ENCODE measurements at places on chromosomes 5 and 9.

DNA sequence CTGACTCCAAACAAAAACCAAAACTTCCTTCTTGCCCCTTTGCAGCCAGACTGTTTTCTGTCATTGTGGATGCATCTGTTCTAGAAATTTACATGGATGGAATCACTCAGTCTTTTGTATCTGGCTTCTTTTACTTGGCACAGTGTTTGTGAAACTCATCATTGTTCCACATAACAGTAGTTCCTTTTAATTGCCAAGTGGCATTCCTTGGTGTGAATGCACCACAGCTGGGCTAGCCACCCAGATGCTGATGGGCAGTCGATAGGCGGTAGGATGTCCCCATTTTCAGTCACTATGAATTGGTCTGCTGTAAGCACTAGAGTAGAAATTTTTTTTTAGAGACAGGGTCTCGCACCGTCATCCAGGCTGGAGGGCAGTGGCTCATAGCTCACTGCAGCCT lies 6.3 kb upstream of the CLPTM1L start:
- no peak for DNase-seq

DNA sequence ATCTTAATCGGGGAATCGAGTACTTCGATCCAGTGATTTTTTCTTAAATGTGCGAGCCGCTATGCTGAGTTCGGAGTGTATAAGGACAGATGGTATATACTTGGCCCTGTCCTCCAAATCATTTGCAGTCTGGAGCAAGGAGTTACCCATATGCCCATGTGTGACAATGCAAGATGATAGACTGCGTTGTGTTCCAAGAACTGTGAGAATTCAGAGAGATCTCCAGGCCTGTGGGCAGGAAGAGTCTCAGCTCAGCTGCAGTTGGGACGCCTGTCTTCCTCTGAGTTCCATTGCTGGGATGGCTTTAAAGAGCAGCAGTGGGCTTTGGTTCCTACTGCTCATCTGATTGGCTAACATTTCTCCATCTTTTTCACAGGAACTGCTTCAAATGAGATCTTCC lies 106.6 kb downstream of the ADAMTS16 start:
- no peak for DNase-seq

DNA sequence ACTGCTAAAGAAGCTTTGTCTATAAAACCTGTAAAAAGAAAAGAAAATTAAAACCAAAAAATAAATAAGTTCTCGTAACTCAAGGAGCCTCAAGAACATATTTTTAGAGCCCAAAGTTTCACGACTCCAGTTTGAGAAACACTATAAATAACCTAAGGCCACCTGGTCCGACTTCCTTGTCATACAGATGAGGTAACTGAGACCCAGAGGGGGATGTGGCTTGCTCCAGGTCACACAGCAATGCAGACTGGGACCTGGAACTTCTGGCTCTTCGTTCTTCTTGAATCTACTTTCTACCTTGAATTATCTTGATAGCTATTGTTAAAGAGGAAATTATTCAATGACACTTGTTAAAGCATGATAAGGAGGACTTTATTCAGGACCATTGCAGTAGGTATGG lies 514.8 kb downstream of the CDK5RAP2 start:
- no peak for DNase-seq

GRCh38 chr5:174503461-174504265 lies 220.7 kb upstream of the MSX2 start:
- DNase-seq, result no peak

DNA sequence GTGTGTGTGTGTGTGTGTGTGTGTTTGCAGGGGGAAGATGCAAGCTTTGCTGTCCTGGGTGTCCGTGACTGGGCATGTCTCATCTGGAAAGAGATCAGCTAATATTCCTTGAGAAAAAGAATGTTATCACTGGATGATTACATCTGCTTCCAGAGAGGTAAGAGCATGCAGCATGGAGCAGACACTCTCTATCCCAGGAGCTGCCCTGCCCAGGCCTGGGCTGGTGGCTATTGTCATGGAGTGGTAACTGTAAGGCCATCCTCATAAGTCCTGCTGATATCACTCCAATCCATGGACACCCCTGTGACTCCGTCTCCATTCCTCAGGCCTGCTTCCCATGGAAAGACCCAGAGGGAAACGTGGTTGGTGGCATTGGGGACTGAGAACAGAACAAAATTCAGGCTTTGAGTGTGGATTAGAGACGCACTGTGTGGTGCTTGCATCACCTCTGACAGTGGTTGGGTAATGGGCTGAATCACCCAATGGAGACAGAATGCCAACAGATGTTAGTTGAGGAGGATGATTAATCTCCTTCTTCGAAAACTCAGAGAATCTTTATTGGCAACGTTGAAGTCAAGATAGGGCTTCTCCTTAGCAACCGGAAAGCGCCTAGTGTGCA lies 52.0 kb upstream of the KCNIP1 start:
- DNase-seq, result no peak

DNA sequence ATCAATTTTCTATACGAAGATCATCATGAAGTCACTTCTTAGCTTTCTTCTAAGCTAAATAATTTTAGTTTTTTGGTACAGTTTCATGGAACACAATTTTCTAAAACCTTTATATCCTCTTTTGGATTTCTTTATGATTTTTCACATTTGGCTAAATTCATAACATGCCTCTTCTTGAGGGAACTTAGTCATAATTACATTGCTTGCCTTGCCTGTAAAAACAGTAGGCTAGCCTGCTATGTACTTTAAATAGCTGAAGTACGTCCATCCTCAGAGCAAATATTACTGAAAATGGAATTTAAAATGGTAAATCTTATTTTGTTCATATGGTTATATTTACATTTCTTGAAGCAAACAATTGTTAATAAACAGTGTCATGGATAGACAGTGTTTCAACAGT lies 225.0 kb downstream of the VPS13A start:
- no peak for DNase-seq

DNA sequence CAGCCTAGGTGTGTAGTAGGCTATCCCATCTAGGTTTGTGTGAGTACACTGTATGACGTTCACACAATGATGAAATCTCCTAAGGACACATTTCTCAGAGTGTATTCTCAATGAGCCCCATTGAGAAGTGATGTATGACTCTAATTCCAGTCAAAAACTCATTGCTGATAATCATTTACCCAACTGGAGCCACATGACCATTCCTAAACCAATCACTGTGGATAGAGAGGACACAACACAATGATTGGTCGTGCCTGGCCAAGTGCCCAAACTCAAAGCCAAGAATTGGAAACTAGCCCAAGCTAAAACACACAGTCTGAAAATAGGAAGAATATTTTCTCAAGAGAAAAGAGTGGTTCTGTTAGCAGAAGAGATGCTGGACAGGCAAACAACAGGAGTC lies 191.2 kb downstream of the ZNF462 start:
- DNase-seq, result no peak

- DNase-seq, result no peak
These were observed 424.2 kb upstream of the WWC1 start for GRCh38 chr5:167867281-167867680.

Measured in GM18507 (cell line).